CD14-positive monocyte (primary cell): ENCODE measurements at places on chromosomes 1 and 21.

DNA sequence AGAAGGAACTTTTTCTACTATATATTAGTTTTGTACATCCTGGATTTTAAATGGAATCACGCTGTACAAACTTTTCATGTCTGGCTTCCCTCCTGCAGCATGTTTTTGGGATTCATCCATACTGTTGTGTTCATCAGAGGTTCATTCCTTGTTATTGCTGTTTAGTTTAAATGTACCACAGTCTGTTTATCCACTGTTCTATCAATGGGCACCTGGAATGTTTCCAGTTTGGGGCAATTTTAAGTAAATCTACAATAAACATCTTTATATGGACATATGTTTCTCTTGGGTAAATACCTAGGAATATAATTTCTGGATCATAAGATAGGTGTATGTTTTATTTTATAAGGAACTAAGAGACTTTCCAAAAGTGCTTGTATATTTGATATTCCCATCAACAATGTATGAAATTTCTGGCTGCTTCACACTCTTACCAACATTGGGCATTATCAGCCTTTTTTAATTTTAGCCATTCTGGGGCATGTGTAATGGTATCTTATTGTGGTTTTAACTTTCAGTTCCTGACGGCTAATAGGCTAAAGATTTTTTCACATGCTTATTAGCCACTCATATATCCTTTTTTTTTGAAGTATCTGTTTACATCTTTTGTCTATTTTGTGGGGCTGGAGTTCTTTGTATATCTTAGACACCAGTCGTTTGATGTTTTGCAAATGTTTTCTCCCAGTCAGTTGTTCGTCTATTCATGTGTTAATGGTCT, 48.8 kb downstream of the RPS6KC1 start:
- no peak overlapping the region for H3K4me3 ChIP-seq
- H3K27ac ChIP-seq, result no peak overlapping the region
- no peaks in the 10 kb centered on the region for H3K4me1 ChIP-seq
- peaks cover 40% of the 10 kb centered on the region for H3K36me3 ChIP-seq
- DNase-seq, result no peak
- no peaks in the 10 kb centered on the region for H3K27me3 ChIP-seq

DNA sequence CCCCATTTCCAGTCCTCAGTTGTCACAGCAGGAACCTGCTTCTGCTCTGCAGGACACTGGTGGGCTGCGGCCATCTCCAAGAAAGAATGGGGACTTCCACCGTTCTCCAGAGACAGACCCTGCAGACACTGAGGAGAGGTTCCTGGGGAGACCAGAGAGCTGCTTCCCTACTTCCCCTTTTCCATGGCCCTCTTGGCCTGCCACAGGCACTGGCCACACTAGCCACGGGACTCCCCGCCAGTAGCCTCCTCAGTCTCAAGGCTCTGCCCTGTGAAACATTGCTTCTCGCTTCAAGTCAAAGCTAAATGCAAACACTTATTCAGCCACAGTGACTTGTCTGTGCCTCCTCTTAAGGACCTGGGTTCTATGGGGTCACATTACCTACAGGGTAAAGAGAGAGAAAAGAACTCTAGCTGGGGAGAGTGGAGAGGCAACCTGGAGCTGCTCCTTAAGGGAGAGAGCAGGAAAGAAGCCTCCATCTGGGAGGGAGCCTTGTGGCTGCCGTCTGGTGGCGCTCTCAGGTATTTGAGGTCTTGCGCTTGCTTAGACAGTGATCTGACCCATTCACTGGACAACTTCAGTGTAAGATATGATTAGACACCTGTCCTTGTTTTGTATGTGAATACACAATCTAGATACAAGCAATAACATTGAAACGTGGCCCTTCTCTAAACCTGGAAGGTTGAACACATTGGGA, 5.4 kb upstream of the SLAMF8 start:
- H3K4me3 ChIP-seq, result no peak overlapping the region
- H3K36me3 ChIP-seq, result no peaks in the 10 kb centered on the region
- no peak overlapping the region for H3K27ac ChIP-seq

- no peak for DNase-seq
- no peak overlapping the region for H3K4me3 ChIP-seq
- H3K4me1 ChIP-seq, result no peaks in the 10 kb centered on the region
- H3K36me3 ChIP-seq, result no peaks in the 10 kb centered on the region
Observed at GRCh38 chr1:85363521-85363920, 87.1 kb upstream of the BCL10 start.

- H3K27ac ChIP-seq, result no peak overlapping the region
- no peak overlapping the region for H3K4me3 ChIP-seq
- no peak for DNase-seq
- H3K4me1 ChIP-seq, result peaks cover 30% of the 10 kb centered on the region
- H3K36me3 ChIP-seq, result peaks cover 2% of the 10 kb centered on the region
Observed at GRCh38 chr1:939511-940106, 15.9 kb downstream of the SAMD11 start.

- no peak overlapping the region for H3K27ac ChIP-seq
- no peaks in the 10 kb centered on the region for H3K4me1 ChIP-seq
- no peak for DNase-seq
- no peaks in the 10 kb centered on the region for H3K36me3 ChIP-seq
Observed at GRCh38 chr1:159598196-159598595, 10.6 kb downstream of the APCS start.

- no peaks in the 10 kb centered on the region for H3K4me1 ChIP-seq
- no peaks in the 10 kb centered on the region for H3K36me3 ChIP-seq
- H3K4me3 ChIP-seq, result no peak overlapping the region
- no peak overlapping the region for H3K27ac ChIP-seq
Observed at GRCh38 chr1:217136895-217137205, 413.6 kb upstream of the ESRRG start.

DNA sequence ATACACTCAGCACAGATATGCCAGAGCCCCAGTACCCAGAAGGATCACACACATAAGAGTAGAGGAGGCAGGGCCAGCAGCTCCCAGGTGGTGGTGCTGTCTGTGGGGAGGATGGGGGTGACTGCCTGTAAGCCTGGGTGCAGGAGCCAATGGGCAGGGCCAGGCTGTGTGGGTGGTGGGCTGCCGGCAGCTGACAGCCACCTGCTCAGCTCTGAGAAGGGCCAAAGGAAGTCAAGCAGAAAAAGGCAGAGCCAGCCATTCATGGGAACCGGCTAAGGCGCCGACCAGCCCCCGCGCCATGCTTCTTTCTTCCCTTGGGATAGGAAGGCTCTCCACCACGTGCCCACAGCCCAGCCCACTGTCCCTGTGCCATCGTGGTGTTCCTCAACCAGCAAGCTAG, 14.1 kb downstream of the PIK3C2B start:
- no peaks in the 10 kb centered on the region for H3K36me3 ChIP-seq
- no peak overlapping the region for H3K4me3 ChIP-seq
- peaks cover 18% of the 10 kb centered on the region for H3K4me1 ChIP-seq

GRCh38 chr1:42963378-42964043, 4.8 kb upstream of the SLC2A1 start:
- H3K27ac ChIP-seq, result no peak overlapping the region
- H3K36me3 ChIP-seq, result no peaks in the 10 kb centered on the region
- no peak overlapping the region for H3K4me3 ChIP-seq

DNA sequence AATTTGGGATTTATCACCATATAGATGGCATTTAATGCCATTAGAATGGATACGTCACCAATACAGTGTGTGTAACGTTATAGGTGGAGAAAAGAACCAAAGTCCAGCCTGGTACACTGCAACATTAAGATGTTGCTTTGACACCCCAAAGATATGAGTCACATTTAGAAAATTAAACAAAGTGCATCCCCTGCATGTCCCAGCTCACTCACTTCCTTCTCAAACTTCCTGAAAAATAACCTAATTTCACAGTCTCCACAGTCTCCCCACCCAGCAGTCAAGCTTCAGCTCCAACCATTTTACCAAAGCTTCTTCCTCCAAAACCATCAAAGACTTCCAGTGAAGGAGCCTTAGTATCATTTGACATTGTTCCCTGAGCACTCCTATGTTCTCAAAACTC, 111.9 kb downstream of the OMA1 start:
- no peaks in the 10 kb centered on the region for H3K27me3 ChIP-seq
- no peak overlapping the region for H3K27ac ChIP-seq
- no peak overlapping the region for H3K4me3 ChIP-seq

- no peak overlapping the region for H3K27ac ChIP-seq
- H3K27me3 ChIP-seq, result no peaks in the 10 kb centered on the region
- H3K4me3 ChIP-seq, result no peak overlapping the region
- no peaks in the 10 kb centered on the region for H3K36me3 ChIP-seq
Observed at GRCh38 chr1:44511769-44512168, 106.7 kb downstream of the RNF220 start.
